AG09319 (cell line): ENCODE measurements at places on chromosomes 5 and 9.

DNA sequence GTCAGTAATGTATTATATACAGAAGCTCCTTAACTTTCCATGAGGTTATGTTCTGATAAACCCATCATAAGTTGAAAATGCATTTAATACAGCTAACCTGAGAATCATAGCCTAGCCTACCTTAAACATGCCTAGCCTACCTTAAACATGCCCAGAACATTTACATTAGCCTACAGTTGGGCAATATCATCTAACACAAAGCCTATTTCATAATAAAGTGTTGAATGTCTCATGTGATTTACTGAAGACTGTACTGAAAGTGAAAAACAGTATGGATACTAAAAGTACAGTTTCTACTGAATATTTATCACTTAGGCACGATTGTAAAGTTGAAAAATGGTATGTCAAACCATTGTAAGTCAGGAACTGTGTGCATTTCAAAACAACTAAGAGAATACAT, 1.6 kb downstream of the GM2A start:
- DNase-seq = no peak

GRCh38 chr9:123421186-123421585, 65.2 kb downstream of the CRB2 start:
- no peak for DNase-seq

GRCh38 chr5:150989695-150990094, 30.7 kb upstream of the GPX3 start:
- no peak for DNase-seq

- DNase-seq = no peak
These were observed 90.0 kb downstream of the DOCK8 start for GRCh38 chr9:304519-305185.

GRCh38 chr9:94528886-94529285, 26.0 kb upstream of the PCAT7 start:
- no peak for DNase-seq

DNA sequence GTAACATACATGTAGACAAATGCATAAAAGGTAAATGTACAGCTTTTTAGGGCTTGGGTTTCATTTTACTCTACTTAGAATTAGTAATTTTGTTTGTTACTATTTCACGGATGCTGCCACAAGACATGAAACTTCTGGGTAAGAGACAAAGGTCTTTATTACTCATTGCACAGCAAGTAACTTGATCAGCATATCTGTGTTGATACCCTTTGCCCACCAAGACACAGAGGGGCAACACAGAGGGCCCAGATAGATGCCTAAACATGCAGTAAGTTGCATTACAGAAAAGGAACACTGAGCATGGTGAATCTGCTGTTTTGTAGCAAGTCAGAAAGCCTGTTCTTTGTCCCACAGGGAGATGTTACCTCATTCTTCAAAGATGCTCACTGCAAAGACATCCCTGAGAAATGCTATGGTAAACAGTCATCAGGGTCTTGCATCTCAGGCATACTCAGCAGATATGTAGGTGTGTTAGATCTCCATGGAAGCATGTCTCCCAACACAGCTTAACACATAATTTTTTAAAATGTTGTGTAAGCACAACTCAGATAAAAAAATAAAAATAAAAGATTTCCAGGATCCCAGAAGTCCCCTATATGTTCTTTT, 10.3 kb downstream of the ITGA2 start:
- DNase-seq = no peak

DNA sequence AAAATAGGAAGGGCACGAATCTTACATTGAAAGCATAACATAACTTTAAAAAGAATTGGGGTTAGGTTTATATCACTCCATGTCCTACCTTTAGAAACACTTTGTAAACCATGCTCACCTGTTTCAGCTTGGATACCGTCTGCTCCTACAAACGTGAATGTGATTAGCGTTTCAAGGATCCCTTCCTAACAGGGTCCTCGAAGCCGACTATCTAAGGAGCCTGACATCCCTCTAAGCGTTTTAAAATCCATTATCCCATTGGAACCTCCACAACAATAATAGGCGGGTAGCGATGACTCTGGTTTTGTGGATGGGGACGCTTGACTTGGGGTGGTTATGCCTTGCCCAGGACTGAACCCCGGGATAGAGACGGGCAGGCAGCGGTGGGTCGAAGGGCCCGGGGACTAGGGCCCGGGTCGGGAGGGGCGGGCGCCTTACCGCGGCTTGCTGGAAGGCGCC, 937 bp downstream of the SVEP1 start:
- DNase-seq = no peak

DNA sequence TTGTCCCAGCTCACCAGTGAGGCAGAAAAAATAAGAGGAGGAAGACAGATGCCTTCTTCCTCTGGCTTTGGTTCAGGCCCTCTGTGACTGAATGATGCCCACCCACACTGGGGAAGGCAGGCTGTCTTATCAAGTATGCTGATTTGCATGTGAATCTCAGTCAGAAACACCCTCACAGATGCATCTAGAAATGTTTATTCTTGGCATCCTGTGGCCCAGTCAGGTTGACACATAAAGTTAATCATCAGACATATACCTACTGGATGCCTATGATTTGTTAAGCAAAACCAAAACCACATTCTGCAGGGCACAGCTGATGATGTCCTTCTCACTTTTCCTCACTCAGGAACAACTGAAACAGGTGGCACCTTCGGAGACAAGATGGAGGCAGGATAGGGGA, 243.4 kb upstream of the KCNN2 start:
- no peak for DNase-seq

- no peak for DNase-seq
These were observed 24.0 kb downstream of the NDUFS6 start for GRCh38 chr5:1824903-1825841.

DNA sequence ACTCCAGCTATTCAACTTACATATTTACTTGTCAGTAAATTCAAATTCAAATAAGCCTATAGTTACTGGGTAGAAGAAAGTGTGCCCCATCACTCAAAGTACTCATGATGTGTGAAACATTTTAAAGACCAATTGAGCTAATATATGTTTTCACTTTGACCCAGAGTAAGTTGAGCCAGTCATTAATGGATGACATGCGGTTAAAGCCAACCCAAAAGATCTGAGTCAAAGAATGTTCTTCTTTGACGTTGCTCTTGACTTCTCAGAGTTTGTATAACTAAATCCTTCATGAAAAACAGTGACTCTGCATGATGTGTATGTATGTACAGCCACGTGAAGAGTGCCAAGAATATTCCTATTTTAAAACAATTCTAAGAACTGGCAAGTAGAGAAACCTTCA, 237.4 kb downstream of the NR2F1-AS1 start:
- no peak for DNase-seq

- no peak for DNase-seq
These were observed 3.0 kb upstream of the ZBTB34 start for GRCh38 chr9:126857261-126857960.

GRCh38 chr9:129262261-129262660, 84.2 kb upstream of the IER5L start:
- no peak for DNase-seq
